NCI-H187 (cell line): ENCODE measurements at places on chromosomes 4 and X.

- no peak for DNase-seq
These were observed 10.0 kb upstream of the PPA2 start for GRCh38 chr4:105483840-105484239.

DNA sequence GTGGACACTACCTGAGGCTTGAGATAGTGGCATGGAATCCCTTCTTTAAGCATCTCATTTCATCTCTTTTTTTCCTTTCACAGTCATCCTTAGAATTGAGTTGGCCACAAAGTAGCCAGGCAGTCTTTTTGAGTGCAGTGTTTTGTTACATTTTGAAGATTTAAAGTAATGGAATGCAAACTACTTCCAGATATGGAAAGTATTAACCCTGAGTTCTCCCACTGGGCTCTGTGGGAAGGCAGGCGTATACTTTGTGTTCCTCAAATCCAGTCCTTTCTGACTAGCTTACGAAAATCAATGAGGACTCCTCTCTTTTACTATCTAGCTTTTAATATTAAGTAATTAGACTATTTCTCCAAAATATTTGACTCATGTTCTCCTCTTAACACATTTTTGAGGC lies 29.9 kb downstream of the PCDH10 start:
- no peak for DNase-seq

DNA sequence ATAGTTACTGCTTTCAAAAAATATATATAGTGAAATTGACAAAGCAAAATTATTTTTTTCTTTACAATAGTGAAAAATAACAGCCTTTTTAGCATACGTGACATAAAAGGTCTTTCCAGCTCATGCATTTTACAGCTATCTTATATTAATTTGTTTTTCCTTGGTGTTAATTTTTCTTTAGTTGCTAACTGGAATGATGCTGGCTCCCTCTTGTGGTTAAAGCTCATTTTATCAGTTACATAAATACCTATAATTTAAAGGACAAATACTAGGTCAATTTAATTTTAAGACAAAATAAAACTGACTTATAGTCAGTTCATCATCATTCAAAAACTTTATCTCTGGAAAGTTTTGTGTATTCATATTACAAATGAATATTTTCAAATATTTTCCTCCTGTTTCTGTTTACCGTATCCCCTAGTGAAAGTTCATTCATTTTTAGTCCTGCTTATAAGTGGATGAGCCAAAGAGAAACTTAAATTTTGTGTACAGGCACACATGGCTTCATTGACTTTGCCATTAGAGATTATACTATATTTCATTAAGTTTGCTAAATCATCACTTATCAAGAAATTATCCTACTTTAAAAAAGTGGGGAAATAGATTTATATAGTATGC lies 9.9 kb upstream of the ANAPC4 start:
- no peak for DNase-seq

DNA sequence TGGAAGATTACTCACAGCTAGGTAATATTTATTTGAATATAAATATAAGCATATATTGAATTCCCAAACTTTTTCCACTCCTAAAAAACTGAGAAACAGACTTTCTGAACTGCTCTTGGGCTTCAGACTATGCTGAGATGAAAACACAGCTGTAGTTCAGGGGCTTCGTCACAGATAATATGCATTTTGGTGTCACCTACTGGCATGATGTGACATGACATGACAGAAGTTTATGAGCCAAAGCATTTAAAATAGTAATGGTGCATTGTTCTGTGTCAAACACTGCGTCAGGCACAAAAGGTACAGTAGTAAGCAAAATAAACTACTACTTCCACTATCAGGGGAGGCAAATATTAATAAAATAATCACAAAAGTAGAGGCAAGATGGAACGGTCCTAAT lies 171.3 kb downstream of the BTC start:
- peak; percentile 7 for DNase-seq

DNA sequence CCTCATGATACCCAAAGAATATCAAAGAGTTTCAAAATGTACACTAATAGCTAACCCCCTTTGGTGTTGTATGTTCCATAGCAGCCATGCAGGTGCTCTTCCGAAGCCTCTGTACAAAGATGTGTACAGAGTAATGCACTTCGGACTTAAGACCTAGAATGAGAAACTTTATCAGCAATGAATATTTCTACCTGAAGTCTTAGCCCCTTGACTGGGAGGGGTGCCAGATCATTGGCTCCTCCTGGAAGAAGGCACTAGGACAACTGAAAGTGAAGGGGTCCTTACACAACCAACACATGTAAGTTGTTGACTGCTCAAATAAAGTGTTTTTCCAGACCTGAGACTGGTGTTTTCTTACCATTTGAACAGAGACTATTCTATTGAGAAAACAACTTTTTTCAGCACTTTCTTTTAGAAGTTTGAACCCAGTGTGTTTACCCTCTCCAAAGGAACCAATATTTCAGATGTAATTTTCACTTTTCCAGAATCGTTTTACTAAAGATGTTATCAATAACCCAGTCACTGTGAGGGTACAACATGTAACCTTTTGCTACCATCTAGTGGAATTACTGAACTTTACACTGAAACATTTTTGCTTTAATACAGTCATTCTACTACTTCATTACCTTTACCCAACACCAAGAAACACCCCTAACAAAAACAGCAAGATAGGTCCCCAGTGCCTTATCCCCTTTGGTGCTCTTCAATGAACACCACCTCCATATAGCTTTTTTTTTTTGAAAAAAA lies 33.3 kb upstream of the PRDX4 start:
- DNase-seq = no peak
